Stimulated activated CD4-positive, alpha-beta T cell treated with anti-CD3 and anti-CD28 coated beads, Interleukin-15, amount 100 ng/mL, for 1 hour (primary cell): ENCODE measurements at places on chromosomes 3 and 15.

DNA sequence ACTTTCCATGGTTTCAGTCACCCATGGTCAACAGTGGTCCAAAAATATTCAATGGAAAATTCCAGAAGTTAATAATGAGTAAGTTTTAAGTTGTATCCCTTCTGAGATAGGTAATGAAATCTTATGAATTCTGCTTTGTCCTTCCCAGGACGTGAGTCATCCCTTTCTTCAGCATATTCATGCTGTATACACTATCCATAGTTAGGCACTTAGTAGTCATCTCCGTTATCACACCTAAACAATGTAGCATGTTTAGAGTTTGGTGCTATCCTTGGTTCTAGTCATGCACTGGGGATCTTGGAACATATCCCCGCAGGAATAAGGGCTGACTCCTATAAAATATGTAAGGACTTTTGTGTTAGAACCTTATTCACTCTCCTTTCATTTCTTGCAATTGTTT lies 153.2 kb downstream of the UNC13C start:
- DNase-seq: no peak

GRCh38 chr3:26271848-26272247 lies 350.7 kb upstream of the LRRC3B start:
- DNase-seq: no peak

DNA sequence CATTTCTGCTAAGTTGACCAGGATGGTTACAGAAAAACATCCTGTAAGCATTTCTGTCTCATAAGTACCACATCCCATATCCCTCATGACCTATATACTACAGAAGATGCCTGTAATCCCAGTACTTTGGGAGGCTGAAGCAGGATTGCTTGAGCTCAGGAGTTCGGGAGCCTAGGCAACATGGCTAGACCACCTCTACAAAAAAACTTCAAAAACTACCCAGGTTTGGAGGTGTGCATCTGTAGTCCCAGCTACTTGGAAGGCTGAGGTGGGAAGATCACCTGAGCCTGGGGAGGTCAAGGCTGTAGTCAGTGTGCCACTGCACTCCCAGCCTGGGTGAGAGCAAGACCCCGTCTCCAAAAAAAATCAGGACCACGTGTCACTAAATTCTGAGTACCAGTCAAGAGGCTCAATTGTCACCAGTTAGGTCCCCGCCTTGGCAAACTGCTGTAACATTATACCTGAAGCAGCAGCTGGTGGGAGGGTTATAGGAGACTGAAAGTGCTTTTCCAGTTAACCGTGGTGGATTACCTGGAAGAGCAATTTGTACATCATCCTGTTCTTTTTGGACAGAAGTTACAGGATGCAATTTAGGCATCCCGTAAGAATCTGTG lies 6.2 kb downstream of the RPL32 start:
- no peak for DNase-seq

DNA sequence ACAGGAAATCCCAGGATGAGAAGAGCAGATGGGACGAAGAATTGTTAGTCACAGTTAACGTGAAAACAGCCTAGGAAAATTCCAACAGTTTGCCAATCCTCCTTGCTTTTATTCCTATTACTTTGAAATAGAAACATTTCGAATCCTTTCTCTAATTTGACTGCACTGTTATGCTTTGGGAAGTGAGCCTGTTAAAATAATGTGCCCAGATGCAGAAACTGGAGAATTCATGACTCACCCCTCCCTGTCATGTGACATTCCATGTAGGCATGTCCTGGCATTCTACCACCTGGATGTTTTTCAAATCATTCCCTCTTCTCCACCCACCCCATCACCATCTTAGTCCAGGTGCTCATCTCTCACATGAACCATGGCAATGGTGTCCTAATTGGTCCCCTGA lies 107.3 kb downstream of the MINAR1 start:
- DNase-seq: no peak

GRCh38 chr3:27486336-27486735 lies 2.2 kb upstream of the SLC4A7 start:
- no peak for DNase-seq

DNA sequence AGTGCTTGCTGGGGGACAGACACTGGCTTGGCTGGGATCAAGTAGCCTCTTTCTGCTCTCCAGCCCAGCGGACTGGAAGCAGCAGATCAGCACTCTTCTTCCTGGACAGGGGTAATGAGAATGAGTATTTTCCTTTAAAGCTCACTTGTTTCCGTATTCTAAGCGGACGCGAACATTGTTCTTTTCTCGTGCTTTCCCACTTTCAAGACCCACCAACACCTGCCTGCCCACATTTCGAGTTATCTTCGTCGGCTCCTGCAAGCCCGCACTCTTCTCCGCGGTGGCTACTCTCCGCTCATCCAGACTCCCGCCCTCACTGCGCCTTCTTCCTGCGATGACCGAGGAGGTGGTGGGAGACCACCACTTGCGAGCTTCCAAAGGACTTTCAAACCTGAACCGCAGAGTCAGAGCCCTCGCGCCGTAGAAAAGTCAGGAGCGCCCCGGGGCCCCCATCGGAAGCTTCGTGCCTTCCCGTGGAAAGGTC lies 1.6 kb upstream of the PPM1L start:
- no peak for DNase-seq

DNA sequence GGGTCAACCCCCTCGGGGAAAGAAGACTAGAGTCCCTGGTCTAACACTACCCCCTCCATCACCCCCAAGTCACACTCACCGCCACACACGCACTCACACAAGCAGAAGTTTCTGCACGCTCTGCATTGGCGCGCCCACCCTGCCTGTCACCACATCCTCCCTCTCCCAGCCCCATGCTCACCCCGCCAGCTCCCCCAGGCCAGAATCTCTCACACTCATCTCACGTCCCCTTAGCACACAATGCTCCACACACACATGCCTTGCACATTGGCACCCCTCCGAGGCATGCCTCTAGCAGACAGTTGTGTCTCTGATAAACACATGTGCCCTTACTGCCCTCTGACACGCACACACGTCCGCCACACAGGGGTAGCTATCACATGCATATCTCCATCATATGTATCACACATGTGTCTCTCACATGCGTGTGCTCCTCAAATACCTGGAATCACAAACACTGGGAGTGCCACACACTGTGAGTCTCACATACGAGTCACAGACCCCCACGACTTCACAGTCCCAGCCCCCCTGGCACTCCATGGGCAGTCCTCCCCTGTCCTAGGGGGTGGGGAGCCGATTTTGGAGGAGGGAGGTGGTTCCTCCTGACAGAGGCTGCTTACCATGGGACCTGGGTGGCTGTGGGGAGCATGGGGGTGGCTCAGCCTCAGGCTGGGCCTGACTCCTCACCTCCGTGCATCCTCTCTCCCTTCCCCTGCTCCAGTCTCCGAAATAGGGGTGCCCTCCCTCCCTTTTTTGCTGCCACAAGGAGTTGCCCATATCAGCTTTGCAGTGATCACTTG lies 898 bp downstream of the FBLN2 start:
- DNase-seq: no peak

GRCh38 chr3:106423321-106424225 lies 554.8 kb upstream of the CBLB start:
- DNase-seq: no peak

DNA sequence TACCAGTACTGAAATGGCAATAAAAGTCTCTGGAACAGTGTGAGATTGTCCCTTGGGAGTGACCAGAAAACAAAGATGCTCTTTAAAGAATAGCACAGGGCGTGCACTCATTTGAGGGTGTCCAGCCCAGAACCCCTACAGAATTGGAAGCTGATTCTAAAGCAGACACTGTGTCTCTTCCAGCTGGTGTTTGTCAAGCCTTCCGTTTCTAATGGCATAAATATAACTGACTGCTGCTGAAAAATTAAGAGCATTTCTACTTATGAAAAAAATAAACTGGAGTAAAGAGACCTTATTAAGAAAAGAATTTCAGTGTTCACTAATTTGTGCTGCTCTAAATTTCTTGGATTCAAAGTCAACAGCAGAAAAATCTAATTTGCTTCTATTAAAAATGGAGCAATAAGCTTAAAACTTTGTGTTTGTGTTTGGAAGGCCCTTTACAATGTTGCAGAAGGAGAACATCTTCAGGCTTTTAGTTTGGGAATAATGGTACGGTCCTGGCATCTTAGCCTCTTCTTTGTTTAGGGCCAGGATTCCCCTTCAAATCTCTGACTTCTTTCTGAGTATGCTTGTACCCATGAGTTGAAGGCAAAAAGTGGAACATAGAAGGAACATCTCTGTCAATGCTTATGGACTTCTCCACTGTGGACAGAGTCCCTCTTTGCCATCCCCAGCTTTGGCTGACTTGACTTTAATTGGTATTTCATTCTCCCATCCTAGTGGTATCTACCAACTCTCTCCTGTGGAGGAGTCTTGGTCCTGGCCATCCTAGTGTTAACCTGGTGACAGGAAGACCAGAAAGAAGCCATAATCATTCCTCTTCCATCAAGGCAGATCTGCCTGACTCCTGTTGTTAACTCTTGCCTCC lies 65.9 kb downstream of the THSD4 start:
- no peak for DNase-seq

DNA sequence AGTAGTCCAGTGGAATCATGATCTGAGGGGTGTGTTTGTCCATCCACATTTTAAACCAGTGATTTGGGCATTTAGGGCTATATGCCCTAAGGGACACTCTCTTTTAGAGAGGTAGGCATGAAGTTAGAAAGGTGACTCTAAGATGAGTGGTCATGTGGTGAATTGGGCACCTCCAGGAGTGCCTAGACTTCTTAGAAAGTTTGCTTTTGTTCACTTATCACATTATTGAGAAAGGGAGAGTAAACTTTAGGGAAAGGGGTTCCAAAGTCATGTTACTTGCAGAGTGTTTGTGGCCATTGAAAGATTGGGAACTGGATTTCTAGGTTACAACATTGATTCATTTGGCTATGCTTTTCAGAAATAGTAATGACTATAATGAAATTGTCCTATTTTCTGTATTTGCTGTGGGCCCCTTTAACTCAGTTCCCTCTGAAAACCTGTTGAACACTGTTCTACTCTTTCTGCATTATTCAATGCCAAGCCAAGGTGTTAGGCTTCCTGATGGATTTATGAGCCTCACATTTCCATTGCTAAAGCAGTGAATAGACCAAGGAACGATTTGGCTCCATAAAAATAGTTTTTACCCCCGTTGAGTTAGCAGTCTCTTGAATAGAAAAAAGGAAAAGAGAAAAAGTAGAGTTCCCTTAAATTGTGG lies 169.3 kb downstream of the PTPRG start:
- no peak for DNase-seq

GRCh38 chr15:89587955-89588354 lies 12.7 kb downstream of the TICRR start:
- no peak for DNase-seq

DNA sequence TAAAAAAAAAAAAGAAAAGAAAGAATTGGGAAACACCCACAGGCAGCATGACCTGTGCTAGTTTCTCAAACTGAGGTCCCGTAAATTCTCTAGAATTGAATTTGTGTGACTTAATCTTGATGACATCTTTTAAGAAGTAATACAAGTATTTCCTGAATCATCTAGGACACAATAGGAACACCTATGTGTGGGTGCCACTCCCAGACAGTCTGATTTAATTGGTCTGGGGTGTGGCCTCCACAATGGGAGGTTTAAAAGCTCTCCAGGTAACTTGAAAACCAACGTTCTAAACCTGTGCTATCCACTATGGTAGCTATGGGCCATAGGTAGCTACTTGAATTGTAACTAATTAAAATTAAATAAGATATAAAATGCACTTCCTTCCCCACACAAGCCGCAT lies 28.1 kb downstream of the CFAP92 start:
- no peak for DNase-seq

DNA sequence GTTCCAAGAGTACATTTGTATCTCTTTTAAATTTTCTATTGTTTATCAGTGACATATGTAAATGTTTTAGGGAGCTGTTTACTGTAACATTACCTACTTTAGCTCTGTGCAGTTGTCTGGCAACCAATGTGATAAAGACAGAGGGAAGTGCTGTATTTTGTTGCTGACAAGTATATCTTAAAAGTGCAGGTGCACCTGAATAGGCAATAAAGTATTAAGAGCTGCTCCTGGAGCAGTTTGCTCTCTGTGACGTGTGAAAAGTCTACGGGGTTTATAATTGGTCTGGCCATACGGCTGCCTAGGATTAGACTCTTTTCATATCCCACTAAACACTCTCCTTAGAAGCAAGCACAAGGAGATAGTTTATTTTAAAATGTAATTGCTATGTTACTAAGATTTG lies 178.3 kb downstream of the IGF1R start:
- DNase-seq: no peak

GRCh38 chr15:31328969-31329639 lies 2.5 kb downstream of the KLF13 start:
- DNase-seq: no peak

DNA sequence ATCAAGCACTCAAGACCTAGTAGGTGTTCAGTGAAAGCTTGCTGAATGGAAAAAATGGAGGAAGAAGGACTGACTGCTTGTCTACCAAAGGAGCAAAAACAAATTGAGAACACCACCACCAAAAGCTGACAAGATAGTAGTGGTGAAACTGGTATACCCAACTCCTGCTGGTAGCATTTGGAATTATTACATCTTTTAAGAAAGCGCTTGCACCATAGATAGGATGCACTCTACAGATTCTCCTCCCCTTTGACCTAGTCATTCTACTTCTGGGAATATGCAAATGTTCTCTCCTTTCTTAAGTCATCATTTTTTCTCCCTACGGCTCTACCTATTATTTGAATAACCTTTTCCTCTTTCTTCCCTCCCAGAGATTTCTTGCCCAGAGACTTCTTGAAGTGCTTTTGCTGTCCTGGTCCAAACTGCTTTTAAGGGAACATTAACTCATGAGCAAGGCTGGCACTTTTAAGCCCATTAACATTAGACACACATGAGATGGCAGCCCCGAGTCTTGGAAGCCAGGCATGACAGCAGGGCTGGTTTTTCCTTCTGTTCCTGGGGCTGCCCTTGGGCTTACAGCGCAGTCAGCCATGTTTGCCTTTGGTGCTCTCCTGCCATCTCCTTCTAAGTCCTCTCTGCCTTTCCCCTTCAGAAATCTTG lies 75.0 kb upstream of the TLE3 start:
- DNase-seq: no peak

- no peak for DNase-seq
Measured at GRCh38 chr15:51067510-51067909, 27.2 kb downstream of the TNFAIP8L3 start.
